Suppressor macrophage treated with lipopolysaccharide for 1 hour (primary cell): ENCODE measurements at places on chromosomes 6 and 20.
A peak's percentile ranks its signal among the peaks of the same experiment; 100 is the strongest.

GRCh38 chr20:39025883-39026282 lies 63.7 kb downstream of the DHX35 start:
- no peak for DNase-seq

DNA sequence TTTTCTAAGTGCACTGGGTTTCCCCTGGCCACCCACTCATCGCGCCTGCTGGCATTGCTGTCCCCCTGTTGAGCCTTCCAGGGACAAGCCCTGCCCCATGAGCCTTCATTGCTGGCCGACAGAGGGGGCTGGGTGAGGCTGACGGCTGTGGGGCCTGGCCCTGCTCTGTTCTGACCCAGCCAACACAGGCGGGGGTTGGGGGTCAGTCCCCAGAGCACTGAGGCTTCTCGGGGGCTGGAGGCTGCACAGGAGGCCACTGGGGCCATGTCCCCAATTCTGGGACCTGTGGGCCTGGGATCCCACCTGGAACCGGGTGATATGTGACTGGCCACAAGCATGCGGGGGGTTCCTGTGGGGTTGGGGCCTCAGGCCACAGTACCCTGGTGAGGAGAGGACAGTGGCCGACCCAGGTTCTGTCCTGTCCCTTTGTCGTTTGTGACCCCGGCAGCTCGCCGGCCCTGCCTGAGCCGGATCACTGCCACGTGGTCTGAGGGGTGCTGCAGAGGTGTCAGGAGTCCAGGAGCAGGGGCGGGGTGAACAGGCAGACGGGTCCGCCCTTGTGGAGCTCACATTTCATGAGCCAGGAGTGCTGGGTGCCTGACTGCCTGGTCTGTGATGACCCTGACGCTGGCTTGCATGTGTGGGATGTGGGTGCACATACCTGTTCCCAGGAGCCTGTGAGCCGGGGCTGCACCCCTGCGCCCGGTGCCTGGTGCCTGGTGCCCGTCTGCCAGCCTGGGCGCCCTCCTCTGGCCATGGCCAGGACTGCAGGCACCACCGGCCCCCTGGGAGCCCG lies 2.1 kb upstream of the COL20A1 start:
- DNase-seq, result peak; percentile 50

DNA sequence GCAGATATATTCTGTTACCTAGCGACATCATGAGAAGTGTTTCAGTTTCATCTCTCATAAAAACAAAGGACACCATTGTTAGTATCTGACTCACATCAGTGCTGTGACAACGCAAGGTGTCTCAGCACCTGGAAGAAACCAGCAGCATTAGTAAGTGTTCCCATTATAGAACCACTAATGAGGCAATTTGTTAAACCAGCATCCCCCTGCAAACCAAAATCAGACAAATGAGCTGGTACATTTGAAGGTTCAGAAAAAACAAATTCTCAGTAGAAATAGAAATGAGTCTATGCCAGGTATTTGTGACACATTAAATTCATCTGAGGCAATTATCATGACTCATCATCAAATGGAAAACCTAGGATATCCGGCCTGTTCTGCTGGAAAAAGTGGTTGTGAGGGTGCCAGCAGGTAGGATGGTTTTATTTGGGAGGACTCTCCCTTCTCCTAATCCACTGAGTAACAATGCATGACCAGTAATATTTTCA lies 151.7 kb downstream of the TMEM200A start:
- DNase-seq, result no peak

DNA sequence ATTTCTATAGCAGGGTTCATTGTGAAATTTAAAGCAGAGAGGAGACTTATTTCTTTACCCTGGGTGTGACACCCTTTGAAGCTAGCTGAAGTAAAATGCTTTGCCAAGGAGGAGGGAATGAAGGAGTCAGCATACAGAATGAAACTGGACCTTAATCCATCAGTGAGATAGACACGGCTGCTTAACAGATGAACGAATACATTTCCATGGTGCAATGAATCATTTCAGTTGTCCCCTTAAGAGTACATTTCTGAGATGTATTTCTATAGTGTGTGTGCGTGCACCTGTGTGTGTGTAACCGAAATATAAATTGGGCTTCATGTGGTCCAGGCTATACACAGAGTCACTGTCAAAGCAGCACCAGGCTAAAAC lies 73.8 kb upstream of the CD93 start:
- DNase-seq, result no peak

DNA sequence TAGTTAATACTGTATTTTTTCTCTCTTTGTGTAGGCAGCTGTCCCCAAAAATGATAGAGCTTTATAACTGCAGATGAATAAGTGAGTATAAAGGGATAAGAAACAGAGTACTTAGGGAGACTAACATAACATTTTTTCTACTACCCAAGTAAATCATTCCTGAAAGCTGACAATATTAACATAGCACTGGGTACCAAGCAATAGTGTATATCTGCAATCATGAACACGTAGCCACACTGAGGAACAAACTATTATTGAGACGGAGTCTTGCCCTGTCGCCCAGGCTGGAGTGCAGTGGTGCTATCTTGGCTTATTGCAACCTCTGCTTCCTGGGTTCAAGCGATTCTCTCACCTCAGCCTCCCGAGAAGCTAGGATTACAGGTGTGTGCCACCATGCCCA lies 105.9 kb downstream of the SESN1 start:
- DNase-seq, result no peak

DNA sequence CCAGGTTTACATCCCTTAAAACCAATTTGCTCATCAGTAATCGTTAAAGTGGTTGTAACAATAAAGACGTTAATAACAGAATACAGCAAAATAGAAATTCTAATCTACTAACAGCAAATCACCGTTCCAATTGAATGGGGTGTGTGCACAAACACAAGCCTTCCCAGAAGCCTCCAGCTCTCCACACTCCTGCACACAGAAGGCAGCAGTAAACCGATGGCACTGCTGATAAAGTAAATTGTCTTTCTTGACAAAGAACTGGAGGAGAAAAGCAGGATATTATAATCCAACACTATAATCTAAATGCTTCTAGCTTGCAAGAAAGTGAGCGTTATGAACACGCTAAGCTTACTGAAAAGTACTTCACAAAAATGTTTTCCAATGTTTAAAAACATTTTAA lies 7.0 kb downstream of the ZNF217 start:
- no peak for DNase-seq

DNA sequence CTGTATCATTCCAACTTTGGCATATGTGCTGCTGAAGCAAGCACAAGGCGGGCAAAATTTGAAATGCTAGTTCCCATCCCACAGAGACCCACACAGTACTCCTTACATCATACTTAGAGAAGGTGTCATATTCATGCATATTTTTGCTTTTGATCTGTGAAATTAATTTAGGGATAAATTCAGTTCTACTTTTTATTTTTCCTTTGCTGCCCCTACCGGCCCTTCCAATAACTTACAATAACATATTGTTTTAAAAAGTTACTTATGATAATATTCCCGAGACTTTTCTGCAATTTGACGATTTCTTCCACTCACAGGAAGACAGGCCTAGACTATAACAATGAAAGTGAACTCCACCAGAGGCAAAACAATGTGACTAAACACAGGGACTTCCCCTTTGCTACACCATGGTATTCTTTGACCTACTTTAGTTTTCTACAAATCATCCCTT lies 35.0 kb downstream of the SESN1 start:
- DNase-seq, result peak; percentile 58

GRCh38 chr20:54643761-54644160 lies 168.4 kb downstream of the DOK5 start:
- DNase-seq, result peak; percentile 2

DNA sequence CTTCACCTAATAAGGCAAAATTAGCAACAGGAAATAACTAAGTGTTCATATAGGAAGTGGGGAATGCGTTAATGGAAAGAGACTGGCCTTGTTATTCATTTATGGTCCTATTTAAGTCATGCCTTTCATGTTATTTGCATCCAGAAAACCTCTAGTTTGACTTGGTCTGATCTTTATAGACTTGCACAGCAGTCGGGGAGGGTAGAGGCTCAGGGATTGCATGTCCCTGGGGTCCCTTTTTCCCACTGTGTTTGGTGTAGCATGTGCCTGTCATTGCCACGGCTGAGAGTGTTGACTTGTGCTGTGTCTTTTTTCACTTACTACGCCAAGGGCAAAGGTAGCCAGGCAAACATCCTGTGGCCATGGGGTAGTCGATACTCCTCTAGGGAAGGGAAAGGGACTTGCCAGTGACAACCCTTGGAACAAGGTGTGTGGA lies 105.4 kb upstream of the RIN2 start:
- no peak for DNase-seq

- DNase-seq, result peak; percentile 90
Measured at GRCh38 chr20:45293041-45294002, 13.3 kb upstream of the RBPJL start.

DNA sequence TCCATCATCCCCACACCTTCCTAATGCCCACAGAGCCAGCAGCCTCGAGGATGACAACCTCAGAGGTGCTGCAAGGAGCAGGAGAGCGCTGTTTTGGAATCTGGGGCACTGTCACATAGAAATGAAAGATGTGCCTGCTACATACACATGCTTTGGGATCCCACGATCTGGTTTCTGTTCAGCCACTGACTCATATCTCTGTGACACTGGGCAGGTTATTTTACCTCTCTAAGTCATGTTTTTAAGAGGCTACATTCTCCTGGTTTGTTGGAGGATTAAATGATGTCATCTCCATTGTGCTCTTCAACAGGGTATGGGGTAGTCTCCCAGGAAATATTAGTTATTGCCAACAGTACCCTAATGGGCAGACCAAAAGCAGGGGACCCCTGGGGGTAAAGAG lies 32.6 kb upstream of the TAB2 start:
- no peak for DNase-seq

- DNase-seq, result no peak
Measured at GRCh38 chr6:132964101-132964867, 149.9 kb downstream of the RPS12 start.

GRCh38 chr6:15447546-15448267 lies 201.8 kb downstream of the JARID2 start:
- no peak for DNase-seq

DNA sequence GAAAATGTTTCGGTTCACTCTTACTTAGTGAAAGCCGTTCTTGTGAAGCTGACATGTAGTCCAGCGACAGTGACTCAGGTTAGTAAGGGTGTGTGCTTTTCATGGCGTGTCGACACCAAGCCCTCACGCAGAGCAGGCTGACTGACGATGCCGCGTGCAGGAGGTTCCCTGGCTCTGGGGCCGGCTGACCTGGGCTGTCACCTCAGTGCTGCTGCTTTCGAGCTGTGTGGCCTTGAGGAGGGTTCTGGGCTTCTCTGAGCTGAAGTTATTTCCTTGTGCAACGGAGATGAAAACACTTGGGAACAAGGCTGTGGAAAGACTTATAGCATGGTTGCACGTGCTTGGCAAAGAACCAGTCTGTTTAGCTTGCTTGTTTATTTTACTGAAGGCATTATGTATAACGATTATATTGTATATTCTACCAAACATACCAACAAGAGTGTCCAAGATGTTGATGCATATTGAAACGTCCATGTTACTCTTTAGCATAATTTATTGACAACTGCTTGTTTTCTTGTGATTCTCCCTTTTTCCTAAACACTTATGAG lies 59.2 kb downstream of the PHACTR3 start:
- DNase-seq, result no peak

DNA sequence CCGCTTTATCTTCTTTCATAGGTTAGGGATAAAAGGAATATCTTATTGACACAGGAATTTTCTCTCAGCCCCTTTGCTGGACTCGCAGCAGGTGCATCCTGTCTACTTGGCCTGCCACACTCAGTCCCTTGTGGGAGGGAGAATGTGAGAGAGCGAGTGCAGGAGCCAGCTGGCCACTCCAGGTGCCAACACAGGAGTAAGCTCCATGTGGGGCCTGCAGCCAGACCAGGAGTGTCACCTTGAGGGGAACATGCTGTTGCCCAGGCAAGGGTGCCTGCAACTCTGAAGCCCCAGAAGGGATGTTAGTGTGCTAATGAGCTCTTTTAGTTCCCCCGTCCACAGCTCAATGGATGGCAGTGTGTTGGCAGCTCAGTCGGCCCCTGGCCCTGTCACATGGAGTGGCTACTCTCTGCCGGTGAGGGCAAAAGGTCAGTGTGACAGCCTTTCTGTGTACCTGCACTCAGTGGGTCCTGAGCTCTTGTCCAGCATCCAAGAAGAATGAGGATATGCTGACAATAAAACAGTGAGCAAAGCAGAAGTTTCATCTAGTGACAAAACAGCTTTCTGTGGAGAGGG lies 57.1 kb downstream of the CRYBG1 start:
- DNase-seq, result no peak

DNA sequence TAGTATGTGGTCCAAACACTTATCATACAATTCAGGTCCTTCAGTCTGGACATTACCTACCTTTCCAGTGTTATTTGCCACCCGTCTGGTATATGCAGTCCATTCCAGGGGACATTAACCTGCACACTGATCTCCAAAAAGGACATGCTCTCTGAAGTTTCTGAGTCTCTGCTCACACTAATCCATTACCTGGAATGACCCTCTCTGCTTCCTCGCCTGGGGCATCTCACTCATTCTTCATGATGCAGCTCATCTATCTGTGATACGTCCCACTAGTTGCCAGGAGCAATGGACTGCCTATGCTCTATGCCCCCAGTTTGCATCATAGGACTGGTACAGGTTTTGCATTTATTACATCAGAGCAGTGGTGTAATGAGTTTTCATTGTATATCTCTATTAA lies 5.9 kb upstream of the TUBB2B start:
- DNase-seq, result no peak

DNA sequence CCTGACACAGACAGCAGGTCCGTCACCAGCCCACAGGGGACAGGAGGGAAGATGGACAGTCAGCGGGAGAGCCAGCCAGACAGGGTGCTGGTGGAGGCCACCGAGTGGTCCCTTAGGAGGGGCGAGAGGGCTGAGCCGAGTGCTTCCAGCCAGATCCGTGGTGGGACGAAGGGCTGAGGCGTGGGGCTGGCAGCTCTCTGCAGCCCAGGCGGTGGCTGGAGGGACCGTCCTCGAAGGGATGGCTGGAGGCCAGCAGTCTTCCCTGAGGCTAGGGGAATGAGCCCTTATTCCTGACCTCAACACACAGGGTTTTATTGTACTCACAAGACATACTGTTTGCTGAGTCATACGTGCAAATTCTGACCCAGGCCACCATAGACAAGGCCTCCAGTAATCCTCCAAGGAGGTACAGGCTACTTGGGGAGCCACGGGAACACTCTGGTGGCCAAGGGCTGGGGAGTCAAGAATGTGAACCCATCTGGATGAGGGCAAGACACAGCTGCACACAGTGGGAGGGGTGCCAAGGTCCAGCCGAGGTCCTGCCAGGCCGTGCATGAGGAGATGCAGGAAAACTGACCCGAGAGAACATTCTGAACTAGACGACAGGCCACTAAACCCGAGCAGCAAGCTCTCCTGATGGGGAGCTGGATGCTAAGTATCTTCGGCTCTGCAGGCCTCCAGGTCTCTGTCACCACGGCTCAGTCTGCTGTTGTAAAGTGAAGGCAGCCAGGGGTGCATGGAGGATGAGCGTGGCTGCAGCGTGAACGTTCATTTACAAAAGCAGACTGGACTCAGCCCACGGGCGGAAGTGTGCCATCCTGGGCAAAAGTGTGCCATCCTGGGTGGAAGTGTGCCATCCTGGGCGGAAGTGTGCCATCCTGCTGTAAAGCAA lies 242.5 kb downstream of the TTLL2 start:
- no peak for DNase-seq

GRCh38 chr20:3672547-3673171 lies 9.2 kb downstream of the ADAM33 start:
- peak; percentile 64 for DNase-seq

GRCh38 chr20:4226330-4227084 lies 211.1 kb upstream of the RNF24 start:
- DNase-seq, result no peak
